ENCODE measurements at places on chromosomes 7 and 10.

DNA sequence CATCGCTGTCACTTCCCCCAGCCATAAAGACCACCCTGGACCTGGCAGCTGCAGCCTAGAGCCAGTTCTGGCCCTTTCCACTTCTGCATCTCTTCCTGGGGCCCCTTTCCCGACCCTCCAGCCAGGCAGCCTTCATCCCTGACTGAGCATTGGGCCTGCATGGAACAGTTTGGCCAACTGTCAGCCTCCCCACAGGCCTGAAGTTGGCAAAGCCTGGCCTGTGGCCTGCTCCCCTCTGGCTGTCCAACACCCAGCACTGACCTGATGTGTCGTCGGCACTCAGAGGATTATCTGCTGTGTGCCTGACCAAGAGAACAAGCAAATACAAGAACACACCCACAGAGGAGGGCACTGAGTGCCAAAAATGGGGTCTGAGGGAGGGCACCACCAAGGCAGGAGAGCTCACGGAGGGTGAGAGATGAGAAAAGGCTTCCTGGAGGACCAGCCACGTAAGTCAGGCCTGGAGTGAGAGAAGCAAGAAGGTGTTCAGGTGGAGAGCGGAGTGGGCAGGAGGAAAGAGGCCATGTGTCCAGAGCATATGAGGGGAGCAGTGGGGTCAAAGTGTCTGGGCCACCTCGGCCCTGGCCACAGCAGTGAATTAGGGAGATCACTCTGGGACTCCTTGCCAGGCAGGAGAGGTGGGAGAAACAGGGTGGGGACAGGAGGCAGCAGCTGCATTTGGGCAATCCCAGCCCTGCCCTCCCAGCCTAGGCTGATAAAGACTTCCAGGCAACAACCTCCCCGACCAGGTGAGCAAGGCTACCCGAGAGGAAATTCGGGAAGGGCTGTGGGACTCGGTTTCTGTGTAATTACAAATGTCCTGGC is 4.5 kb downstream of the GPRIN2 start:
- no peak for DNase-seq

DNA sequence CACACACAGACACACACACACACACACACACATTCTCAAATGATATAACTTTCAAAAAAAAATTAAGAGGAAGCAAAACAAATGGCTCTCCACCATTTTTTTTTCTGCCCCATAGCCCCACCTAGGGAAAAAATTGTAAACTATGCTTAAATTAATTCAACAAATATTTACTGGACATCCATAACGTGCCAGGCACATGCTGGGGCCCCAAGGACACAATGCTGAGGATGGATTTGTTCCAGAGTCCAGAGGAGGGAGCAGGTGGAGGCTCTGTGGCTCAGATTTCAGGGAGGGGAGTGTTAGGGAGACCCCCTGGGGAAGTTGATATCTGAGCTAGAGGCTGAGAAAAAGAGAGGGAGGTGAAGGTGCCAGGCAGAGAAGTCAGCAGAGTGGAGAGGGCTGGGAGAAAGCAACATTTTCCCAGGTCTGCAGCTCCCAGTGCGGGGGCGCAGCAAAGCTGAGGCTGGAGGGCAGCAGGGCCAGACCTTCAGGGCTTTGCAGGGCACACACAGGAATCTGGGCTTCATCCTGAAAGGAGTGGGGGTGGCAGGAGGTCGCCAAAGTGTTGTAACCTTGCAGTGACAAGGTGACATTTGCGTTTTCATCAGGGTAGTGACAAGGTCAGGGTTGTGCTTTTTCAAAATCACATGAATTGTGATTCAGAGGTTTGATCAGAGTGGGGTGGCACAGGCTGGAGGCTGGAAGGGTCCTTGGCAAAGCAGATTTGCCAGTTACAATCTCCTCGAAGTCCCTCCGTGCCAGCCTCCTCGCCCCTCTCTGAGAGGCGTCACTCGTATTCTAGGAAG is 261.6 kb downstream of the WDR11 start:
- DNase-seq = no peak

DNA sequence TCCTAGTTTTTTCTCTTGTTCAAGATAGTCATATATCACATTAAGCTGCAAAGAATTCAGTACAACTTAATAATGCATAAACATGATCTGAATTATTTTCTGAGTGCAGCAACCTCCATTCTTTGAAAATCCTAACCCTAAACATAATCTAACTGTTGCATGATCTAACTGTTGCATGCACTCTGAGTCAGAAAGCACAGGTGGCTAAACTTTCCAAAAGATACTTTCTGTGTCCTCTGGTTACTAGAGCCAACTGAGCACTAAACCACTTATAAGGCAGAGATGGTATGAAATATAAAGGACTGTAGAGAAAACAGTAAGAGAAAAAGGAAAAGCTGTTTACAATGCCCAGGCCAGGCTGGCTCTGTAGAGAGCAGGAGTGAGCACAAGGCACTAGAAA is 23.0 kb upstream of the FAM133B start:
- DNase-seq = no peak

GRCh38 chr10:101221963-101222531 is 7.2 kb downstream of the LBX1 start:
- no peak for DNase-seq

- no peak for DNase-seq
Measured at GRCh38 chr10:70441161-70441894, at the start of gene NODAL. Gene NODAL, minus strand, starts transcription at chr10:70441681. Its CDS starts 14 bp downstream, at chr10:70441667.

GRCh38 chr7:91378131-91378530 is 113.9 kb downstream of the FZD1 start:
- DNase-seq = no peak

DNA sequence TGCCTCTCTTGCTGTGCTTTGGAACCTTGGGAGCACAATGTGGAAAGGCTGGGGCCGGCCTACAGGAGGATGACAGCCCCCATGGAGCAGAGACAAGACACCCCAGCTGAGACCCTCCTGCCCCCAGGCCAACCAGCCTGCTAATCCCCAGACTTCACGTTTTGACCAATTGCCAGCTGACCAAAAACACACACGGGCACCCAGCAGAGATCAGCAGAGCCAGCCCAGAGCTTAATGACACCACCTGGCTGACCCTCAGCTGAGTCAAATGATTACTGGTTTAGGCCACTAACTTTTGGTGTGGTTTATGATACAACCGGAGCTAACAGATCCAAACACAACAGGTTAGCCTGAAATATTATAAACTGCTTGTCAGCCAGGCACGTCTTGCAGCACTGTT is 111.2 kb upstream of the KIF5B start:
- DNase-seq = no peak

GRCh38 chr10:49001870-49002672 is 62.4 kb upstream of the LRRC18 start:
- no peak for DNase-seq

GRCh38 chr10:27534161-27534700 is 30.1 kb downstream of the RAB18 start:
- DNase-seq = no peak

- no peak for DNase-seq
Measured at GRCh38 chr7:117008118-117008885, 55.0 kb downstream of the ST7 start.

GRCh38 chr10:89494068-89494467 is 41.3 kb downstream of the SLC16A12 start:
- no peak for DNase-seq

DNA sequence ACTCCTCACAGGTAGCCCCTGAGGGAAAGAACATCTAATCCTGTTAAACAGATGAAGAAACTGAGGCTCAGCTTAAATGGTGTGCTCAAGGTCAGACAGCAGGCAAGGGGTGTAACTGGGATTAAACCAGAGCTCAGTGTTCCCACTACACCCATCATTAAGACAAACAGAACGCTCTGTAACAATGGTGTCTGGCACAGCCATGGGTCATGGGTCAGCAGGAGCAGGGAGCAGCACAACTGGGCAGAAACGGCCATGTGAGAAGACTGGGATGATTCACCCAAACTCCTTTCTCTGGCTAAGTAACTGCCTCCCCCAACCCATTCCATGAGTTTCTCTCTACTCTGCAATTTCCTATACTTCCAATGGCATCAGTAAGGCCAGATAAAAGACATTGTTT is 85.5 kb upstream of the PDE1C start:
- DNase-seq = peak; percentile 35

- DNase-seq = no peak
Measured at GRCh38 chr10:104297697-104298660, 29.0 kb downstream of the GSTO2 start.

- DNase-seq = no peak
Measured at GRCh38 chr7:132152131-132152889, 424.0 kb downstream of the PLXNA4 start.

All from HCEC 1CT (cell line).